Right renal pelvis (tissue), 4 donors: ENCODE measurements at places on chromosomes 4 and X. TPM values are rescaled to one million over a fixed set of nuclear protein-coding genes. Genes with fewer than 3 reads are reported as not detected.

VCX3B gene
- polyA plus RNA-seq = not detected

PGM2 gene
- 39.0 TPM for polyA plus RNA-seq

ADRA2C gene
- 9.8 TPM for polyA plus RNA-seq

NDP gene
- 2.1 TPM for polyA plus RNA-seq

SYN1 gene
- polyA plus RNA-seq = 6.2 TPM

CXCL3 gene
- polyA plus RNA-seq = 0.36 TPM

C4orf50 gene
- 0.01 TPM for polyA plus RNA-seq

HSPA4L gene
- 10.9 TPM for polyA plus RNA-seq

GRIA3 gene
- 2.9 TPM for polyA plus RNA-seq

P2RY4 gene
- polyA plus RNA-seq = 0.18 TPM

COL4A5 gene
- 143 TPM for polyA plus RNA-seq

USP51 gene
- 11.0 TPM for polyA plus RNA-seq

UBA6 gene
- polyA plus RNA-seq = 57.1 TPM

PLAC8 gene
- 2.0 TPM for polyA plus RNA-seq

FAM200B gene
- polyA plus RNA-seq = 83.8 TPM

FDCSP gene
- polyA plus RNA-seq = 0.74 TPM

AKAP4 gene
- polyA plus RNA-seq = 0.11 TPM

ATRX gene
- polyA plus RNA-seq = 72.0 TPM

SASH3 gene
- polyA plus RNA-seq = 2.1 TPM

CDS1 gene
- 30.4 TPM for polyA plus RNA-seq

DIPK2B gene
- 8.0 TPM for polyA plus RNA-seq

ERAS gene
- polyA plus RNA-seq = 0.04 TPM

ALPK1 gene
- polyA plus RNA-seq = 10.2 TPM

SLC34A2 gene
- polyA plus RNA-seq = 27.4 TPM

CFAP97 gene
- 54.3 TPM for polyA plus RNA-seq

ASB11 gene
- not detected for polyA plus RNA-seq

MTNR1A gene
- polyA plus RNA-seq = 1.4 TPM

MAGEA10 gene
- polyA plus RNA-seq = not detected

TCEAL7 gene
- 48.3 TPM for polyA plus RNA-seq

PRRG1 gene
- 28.5 TPM for polyA plus RNA-seq

RBMX gene
- 412 TPM for polyA plus RNA-seq

FANCB gene
- polyA plus RNA-seq = 3.7 TPM

SH3D19 gene
- 28.9 TPM for polyA plus RNA-seq

SLC9B2 gene
- polyA plus RNA-seq = 7.0 TPM
